GM23248 (cell line): ENCODE measurements at places on chromosomes 4 and X. TPM values are rescaled to one million over a fixed set of nuclear protein-coding genes. Genes with fewer than 3 reads are reported as not detected.
A peak's percentile ranks its signal among the peaks of the same experiment; 100 is the strongest.

The TAB3 gene
- 4.2 and 4.3 TPM in 2 replicates for polyA plus RNA-seq

The CT47B1 gene
- polyA plus RNA-seq = not detected in 2 replicates

The DOK7 gene
- 0.24 TPM in 1 of 2 replicates, not detected in the other for polyA plus RNA-seq

The MAPK10 gene
- polyA plus RNA-seq = 0.73 and 1.1 TPM in 2 replicates

The RHOXF1 gene
- not detected in 2 replicates for polyA plus RNA-seq

The MOSPD2 gene
- polyA plus RNA-seq = 27.9 and 31.0 TPM in 2 replicates

The CLNK gene
- not detected in 2 replicates for polyA plus RNA-seq

The PKD2 gene
- 33.0 and 35.0 TPM in 2 replicates for polyA plus RNA-seq

- peak; percentile 63 for DNase-seq
Observed at GRCh38 chr4:1628892-1629698, 55.0 kb downstream of the FAM53A start.

DNA sequence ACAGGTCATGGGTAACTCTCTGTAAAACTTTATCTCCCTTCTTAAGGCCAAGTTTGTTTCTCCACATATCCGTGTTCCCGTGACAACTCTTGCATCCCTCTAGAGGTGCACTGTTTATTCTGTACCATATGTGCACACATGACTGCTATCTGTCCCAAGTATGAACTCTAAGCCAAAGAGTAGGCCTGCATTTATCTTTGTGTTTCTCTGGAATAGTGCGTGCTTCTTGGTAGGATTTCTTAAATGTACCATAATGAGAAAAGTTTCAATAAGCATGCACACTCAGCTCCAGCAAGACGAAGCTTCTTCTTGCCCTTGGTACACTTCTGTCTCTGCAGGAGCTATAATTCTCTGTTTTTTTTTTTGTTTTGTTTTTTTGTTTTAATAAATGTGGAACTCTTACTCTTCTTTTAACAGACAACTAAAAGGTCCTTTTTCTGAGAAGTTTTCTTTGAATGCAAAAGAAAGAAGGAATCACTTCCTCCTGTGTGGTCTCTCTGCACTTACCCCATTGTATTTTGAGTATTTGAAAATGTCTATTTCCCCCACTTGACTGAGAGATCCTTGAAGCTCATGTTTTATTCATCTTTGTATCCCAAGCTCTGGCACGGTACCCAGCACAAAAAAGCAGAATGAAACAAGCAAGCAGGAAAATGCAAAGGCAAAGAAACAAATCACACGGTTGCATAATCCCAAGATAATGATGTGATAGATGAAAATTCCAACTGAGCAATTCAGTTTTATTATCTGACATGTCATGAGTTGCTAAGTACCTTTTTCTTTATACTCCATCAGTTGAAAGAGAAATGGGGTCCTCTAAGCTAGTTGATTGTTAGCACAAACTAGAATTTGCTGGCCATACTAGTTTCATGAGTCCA is 521.9 kb upstream of the BOD1L1 start:
- peak; percentile 2 for DNase-seq

GRCh38 chr4:102994803-102995202 is 24.7 kb downstream of the SLC9B1 start:
- DNase-seq = no peak

- DNase-seq = no peak
Observed at GRCh38 chrX:126785539-126785938, 34.0 kb upstream of the PRR32 start.

DNA sequence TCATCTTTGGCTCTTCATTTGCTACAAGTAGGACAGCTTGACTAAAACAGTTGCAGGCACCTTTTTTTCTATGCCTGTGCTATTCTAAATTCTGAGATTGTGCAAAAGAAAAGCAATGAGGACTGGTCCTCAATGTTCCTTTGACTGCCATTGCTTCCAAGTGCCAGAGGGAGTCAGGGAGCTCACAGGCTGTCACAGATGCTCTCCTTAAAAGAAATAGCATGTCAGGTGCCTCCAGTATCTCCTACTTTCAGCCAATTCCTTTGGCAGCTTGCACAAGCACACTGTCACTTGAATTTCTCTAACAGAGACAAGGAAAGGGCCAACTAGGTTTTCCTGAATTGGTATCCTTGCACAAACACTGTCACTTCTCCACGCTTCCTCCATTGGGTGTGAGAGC is 228.2 kb downstream of the ADGRA3 start:
- DNase-seq = no peak

DNA sequence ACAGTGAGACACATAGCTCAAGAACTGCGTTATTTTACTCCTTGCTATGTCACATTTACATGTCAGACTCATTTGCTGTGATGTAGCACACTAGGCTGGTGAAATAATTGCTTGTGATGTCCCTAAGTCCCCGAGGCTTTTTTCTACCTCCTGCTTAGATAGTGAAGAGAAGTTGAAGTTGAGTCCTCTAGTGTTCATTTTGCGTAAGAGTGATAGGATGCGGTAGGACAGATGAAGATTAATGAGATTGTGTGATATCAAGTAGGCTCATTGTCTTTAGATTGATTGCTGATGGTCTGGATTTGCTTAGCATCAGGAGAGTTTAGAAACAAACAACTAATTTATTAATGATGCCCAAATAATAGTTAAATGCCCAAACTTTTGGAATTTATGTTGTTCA is 173.6 kb upstream of the NUDT6 start:
- DNase-seq = no peak

DNA sequence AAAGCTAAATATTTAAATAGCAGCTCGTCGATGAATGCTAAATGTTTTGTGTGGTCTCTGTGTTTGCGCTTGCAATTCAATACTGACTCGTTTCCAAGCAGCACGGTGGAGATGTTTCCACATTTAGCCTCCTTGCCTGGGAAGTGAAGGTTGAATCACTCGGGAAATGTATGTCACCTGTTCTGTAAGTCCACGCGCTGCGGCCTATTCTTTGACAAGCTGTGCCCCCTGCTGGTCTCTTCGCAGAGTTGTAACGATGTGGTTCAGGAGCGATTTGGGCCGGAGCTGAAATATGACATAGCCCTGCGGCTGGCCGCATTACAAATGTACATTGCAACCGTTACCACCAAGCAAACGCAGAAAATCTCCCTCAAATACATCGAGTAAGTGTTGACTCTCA is 89.6 kb upstream of the PRPS2 start:
- DNase-seq = peak; percentile 60

GRCh38 chr4:73139991-73140390 is 70.5 kb upstream of the COX18 start:
- DNase-seq = no peak

DNA sequence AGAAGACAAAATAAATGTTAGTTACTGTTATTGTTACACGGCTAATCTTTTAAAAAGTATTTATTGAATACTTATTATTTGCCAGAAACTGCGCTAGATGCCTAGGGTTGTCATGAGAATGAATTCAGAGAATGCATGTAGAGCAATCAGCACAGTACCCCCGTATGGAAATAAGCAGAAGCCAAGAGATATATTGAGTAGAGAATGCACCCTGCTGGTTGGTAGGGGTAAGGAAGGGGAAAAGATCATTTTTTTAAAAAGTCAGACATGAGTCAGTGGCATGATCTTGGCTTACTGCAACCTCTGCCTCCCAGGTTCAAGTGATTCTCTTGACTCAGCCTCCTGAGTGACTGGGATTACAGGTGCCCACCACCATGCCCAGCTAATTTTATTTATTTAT is 13.1 kb upstream of the DRP2 start:
- DNase-seq = peak; percentile 60

DNA sequence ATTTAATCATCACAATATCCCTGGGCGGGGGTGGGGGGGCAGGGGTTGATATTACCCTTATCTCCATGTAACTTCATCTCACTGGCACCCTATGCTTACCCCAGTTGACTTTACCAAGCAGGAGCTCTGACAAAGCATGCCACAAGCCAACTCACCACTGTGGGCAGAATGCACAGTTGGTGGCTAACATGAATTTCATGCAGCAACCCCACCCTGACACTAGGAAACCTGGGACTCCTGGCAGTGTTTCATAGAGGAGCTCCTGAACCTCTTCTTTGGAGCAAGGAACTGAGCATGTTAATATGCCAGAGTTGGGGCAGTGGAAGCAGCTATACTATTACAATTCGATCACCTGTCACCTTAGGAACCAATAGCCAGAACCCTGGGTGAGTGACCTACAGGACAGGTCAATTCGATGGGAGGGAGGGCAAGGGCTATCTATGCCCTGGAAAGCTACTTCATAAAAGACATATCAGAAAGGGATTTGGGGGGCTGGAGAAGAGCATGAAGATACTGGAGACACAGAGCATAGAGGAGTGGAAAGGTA is 97.2 kb upstream of the ACSL4 start:
- DNase-seq = peak; percentile 6
